ENCODE measurements at places on chromosomes 2 and 18.

DNA sequence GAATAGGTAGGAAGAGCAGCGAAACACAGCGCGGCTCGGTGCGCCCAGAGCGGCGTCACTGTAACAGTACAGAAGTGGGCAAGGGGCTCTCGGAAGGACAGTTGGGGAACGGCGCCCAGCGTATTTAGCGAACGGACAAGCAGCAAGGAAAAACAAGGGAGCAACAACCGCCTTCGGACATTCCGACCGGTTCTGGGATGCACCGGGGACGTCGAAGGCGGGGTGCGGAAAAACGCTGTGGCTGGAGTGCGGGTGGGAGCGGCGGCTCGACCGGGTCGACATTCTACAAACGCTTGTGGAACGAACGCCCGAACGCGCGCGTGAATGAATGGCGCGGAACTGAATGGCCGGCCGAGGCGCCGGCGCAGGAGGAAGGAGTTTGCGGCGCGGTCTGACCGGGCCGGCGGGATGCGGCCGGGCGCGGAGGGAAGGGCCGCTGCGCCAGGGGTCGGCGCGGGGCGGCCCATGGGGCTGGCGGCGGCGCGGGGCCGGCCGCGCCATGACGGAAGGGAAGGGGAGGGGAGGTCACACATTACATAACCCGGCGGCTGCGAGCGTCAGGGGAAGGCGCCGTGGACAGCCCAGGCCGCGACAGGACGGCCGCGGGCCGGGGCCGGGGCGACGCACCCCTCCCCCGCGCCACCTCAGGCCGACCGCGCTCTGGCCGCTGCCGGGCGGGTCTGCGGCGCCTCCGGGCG, 605 bp downstream of the REV1 start:
- DNase-seq, result peak; percentile 28

DNA sequence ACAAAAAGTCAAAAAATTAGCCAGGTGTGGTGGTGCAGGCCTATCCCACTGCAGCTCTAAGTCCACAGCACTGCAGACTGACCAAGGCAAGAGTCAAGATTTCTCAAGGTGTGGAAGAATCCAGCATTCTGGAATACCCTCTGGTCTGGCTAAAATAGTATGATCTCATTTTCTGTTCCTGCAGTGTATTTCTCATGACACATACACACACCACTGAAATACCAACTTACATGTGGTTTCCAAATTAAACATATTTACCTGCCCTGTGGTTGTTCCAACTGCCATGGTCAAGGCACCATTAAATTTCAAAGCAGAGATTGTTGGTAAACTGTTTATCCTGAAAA, 30.9 kb downstream of the NOL10 start:
- DNase-seq, result no peak

- DNase-seq, result no peak
Measured at GRCh38 chr2:215870986-215871385, 142.4 kb downstream of the MREG start.

GRCh38 chr2:241629762-241630435, 7.1 kb downstream of the THAP4 start:
- DNase-seq, result no peak

- DNase-seq, result no peak
Measured at GRCh38 chr2:36886664-36887063, 79.7 kb downstream of the STRN start.

GRCh38 chr2:209719034-209719433, 52.6 kb upstream of the UNC80 start:
- DNase-seq, result no peak

Measured in stimulated activated CD8-positive, alpha-beta memory T cell treated with anti-CD3 and anti-CD28 coated beads, Interleukin-4, amount 100 ng/mL, for 24 hours (primary cell).